ENCODE measurements at places on chromosomes 3 and 15.

DNA sequence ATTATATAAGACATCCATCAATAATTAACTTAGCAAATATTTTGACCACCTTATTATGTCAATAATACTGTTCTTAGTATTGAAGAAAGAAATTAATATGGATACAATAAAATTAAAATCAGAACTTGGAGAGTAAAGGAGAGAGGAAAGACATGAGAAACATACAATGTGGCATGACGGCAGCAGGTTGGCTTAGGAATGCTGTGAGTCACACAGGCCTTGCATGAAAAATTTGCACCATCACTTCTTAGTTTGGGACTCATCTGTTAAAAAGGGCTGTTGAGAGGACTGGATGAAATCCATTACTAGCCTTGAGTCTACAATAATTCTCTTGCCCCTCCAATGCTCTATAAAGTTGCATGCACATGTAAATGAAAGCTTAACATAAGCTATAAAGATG, 880.8 kb downstream of the ROBO1 start:
- no peaks in the 10 kb centered on the region for H3K27me3 ChIP-seq
- no peak for DNase-seq
- H3K27ac ChIP-seq, result no peak overlapping the region
- H3K4me3 ChIP-seq, result no peak overlapping the region
- H3K36me3 ChIP-seq, result no peaks in the 10 kb centered on the region
- no peaks in the 10 kb centered on the region for H3K4me1 ChIP-seq

- H3K27ac ChIP-seq, result no peak overlapping the region
- H3K36me3 ChIP-seq, result no peaks in the 10 kb centered on the region
- H3K4me1 ChIP-seq, result peaks cover 15% of the 10 kb centered on the region
Observed at GRCh38 chr3:58352626-58353025, 19.9 kb downstream of the PXK start.

- H3K27ac ChIP-seq, result no peak overlapping the region
- no peak overlapping the region for H3K4me3 ChIP-seq
- H3K4me1 ChIP-seq, result no peaks in the 10 kb centered on the region
- no peaks in the 10 kb centered on the region for H3K27me3 ChIP-seq
Observed at GRCh38 chr15:46636206-46636605, 1001.4 kb downstream of the SQOR start.

- H3K4me3 ChIP-seq, result no peak overlapping the region
- no peaks in the 10 kb centered on the region for H3K36me3 ChIP-seq
- H3K27me3 ChIP-seq, result no peaks in the 10 kb centered on the region
Observed at GRCh38 chr15:25565470-25566264, 126.8 kb upstream of the UBE3A start.

DNA sequence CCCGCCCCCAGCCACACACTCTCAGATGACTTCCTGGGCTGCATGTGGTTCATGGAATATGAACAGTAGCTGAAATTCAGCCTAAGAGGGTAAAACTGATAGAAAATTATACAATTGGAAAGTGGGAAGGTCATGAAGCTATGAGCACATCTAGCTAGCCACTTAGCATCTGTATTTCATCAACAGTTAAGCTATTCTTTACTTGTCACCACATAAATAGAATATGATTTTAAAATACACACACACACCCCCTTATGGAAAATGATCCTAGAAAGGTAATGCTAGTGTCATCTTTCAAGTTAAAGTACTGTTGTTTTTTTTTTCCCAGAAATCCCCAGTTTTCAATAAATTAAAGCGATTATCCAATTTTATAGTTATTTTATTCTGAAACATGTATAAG, 3.6 kb downstream of the MAP4 start:
- H3K36me3 ChIP-seq, result no peaks in the 10 kb centered on the region
- H3K4me1 ChIP-seq, result peaks cover 40% of the 10 kb centered on the region
- no peak overlapping the region for H3K4me3 ChIP-seq
- no peaks in the 10 kb centered on the region for H3K27me3 ChIP-seq
- H3K27ac ChIP-seq, result no peak overlapping the region
- no peak for DNase-seq

DNA sequence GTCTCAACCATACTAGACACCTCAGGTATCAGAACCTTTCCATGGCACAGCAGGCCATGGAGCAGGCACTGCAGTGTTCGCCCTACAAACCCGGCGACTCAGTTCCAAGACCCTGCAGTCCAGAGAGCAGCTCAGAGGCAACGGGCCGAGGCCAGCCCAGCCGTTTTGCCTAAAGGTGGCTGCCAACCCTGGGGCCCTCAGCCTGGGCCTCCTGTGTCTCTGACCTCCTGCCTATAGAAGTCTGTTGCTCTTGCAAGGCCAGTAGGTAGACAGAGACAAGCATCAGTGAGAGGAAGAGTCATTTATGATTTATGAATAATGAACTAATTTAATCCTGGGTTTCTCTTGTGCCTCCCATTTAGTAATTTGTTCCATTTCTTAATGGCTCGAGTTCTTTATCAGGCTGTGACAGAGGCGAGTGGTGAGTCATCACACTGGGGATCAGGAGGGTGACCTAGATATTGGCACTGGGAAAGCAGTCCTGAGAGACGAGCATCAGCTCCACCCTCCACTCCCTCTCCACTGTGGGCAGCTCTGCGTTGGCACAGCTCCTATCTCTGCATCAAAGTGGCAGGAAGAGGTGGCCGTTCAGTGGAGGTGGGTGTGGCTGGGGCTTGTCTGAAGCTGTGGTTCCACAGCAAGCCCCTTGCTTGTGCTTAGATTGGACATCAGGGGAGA, 79.8 kb downstream of the ABHD5 start:
- H3K4me3 ChIP-seq, result no peak overlapping the region
- H3K27me3 ChIP-seq, result no peaks in the 10 kb centered on the region
- peak; percentile 20 for DNase-seq
- H3K4me1 ChIP-seq, result peaks cover 40% of the 10 kb centered on the region
- no peaks in the 10 kb centered on the region for H3K36me3 ChIP-seq

- H3K36me3 ChIP-seq, result no peaks in the 10 kb centered on the region
- no peak overlapping the region for H3K4me3 ChIP-seq
- no peak for DNase-seq
- H3K27ac ChIP-seq, result no peak overlapping the region
- H3K4me1 ChIP-seq, result no peaks in the 10 kb centered on the region
Observed at GRCh38 chr3:170641510-170642236, 55.8 kb upstream of the SLC7A14 start.

DNA sequence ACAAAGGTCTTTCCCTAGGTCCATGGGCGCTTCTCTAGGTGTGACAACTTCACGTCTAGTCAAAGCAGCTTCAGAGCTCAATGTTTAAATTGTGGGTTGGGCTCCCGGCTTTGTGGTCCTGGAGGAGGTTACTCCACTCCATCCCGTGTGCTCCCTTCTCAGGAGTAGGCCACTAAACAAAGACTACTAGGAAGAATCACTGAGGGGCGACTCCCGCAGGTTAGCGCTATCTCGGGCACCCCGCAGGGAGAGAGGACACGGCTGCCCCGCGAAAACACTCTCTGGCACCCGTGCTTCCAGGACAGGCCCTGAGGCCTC, 500 bp downstream of the PARP6 start:
- peaks cover 34% of the 10 kb centered on the region for H3K4me1 ChIP-seq
- peak overlapping the region; percentile 87 for H3K27ac ChIP-seq
- peak overlapping the region; percentile 26 for H3K4me3 ChIP-seq
- H3K36me3 ChIP-seq, result peaks cover 12% of the 10 kb centered on the region

- H3K36me3 ChIP-seq, result no peaks in the 10 kb centered on the region
- H3K4me1 ChIP-seq, result no peaks in the 10 kb centered on the region
- H3K27me3 ChIP-seq, result no peaks in the 10 kb centered on the region
- no peak overlapping the region for H3K27ac ChIP-seq
- H3K4me3 ChIP-seq, result no peak overlapping the region
Observed at GRCh38 chr15:69590932-69591524, 138.4 kb downstream of the RPLP1 start.

- no peak overlapping the region for H3K4me3 ChIP-seq
- H3K4me1 ChIP-seq, result no peaks in the 10 kb centered on the region
- no peak for DNase-seq
- H3K36me3 ChIP-seq, result no peaks in the 10 kb centered on the region
- H3K27me3 ChIP-seq, result no peaks in the 10 kb centered on the region
Observed at GRCh38 chr3:101124125-101124524, 130.9 kb upstream of the ABI3BP start.

- H3K4me1 ChIP-seq, result peaks cover 16% of the 10 kb centered on the region
- H3K27ac ChIP-seq, result no peak overlapping the region
- no peak overlapping the region for H3K4me3 ChIP-seq
- no peak for DNase-seq
- peaks cover 4% of the 10 kb centered on the region for H3K27me3 ChIP-seq
Observed at GRCh38 chr15:28105224-28105791, 6.2 kb upstream of the OCA2 start.

DNA sequence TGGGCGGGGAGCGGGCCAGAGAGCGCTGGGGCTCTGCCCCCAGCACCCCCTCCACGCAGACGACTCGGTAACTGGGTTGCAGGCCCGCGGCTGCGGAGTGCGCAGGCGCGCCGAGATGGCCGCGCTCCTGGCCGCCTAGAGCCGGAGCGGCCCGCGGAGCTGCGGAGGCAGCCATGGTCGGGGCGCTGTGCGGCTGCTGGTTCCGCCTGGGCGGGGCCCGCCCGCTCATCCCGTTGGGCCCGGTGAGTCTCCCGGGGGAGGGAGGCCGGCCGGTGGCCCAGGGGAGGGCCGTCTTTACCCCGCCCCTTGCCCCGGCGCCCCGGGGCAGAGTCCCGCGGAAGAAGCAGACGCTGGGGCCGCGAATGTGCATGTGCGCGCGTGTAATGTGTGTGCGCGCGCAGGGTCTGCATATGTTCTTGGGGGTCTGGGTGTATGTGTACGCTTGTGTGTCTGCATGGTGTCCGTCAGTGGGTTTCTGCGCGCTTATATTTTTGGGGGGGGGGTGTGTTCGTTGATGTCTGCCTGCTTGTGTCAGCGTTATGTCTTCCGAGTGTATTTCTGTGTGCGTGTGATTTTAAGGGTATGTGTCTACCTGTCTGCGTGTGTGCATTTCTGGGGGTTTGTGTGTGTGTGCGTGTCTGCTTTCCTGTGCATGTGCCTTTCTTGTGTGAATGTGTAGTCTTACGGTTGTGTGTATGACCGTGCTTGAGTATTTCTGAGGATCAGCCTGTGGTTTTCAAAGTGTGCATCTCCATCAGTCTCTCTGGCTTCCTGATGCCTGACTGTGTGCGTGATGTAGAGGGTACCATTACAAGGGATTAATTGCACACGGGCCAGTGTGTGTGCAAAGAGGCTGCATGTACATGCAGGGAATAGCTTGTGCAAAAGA, at the start of gene ABHD14A:
ABHD14A (plus strand) TSS at position 102 of the 889 bp plus-strand sequence; CDS start at position 174, 72 bp downstream.
- peaks cover 32% of the 10 kb centered on the region for H3K4me1 ChIP-seq
- H3K27ac ChIP-seq, result peak within 1 kb of the TSS; percentile 78
- H3K36me3 ChIP-seq, result no peaks in the 10 kb centered on the region
- no peaks in the 10 kb centered on the region for H3K27me3 ChIP-seq
- peak; percentile 80 for DNase-seq

DNA sequence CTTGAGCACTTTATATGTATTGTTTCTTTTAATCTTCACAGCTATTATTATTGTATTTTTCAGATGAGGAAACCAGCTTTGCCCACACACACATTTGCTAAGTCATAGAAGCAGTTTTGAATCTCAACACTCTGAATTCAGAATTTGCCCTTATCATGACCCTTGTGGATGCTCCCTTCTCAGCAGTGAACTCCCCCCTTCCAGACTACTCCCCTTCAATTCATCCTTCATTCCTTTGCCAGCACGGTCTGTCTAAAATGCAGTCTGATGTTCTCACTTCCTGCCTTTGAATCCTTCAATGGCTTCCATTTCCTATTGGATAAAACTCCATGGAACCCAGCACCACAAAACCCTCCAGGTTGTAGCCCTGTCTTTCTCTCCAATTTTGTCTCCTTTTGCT, 52.5 kb upstream of the TSC22D2 start:
- no peak overlapping the region for H3K4me3 ChIP-seq
- H3K4me1 ChIP-seq, result no peaks in the 10 kb centered on the region
- H3K27me3 ChIP-seq, result no peaks in the 10 kb centered on the region
- no peaks in the 10 kb centered on the region for H3K36me3 ChIP-seq

GRCh38 chr15:88918738-88919137, 5.6 kb upstream of the MFGE8 start:
- no peak overlapping the region for H3K27ac ChIP-seq
- H3K27me3 ChIP-seq, result no peaks in the 10 kb centered on the region
- no peaks in the 10 kb centered on the region for H3K36me3 ChIP-seq
- DNase-seq, result no peak
- no peak overlapping the region for H3K4me3 ChIP-seq

GRCh38 chr3:73569246-73569760, 55.4 kb downstream of the PDZRN3 start:
- H3K36me3 ChIP-seq, result no peaks in the 10 kb centered on the region
- no peak overlapping the region for H3K4me3 ChIP-seq
- no peak overlapping the region for H3K27ac ChIP-seq
- no peak for DNase-seq
- no peaks in the 10 kb centered on the region for H3K27me3 ChIP-seq
- H3K4me1 ChIP-seq, result no peaks in the 10 kb centered on the region

- H3K4me3 ChIP-seq, result peak overlapping the region; percentile 64
- no peaks in the 10 kb centered on the region for H3K36me3 ChIP-seq
- H3K27me3 ChIP-seq, result no peaks in the 10 kb centered on the region
- H3K27ac ChIP-seq, result peak overlapping the region; percentile 91
Observed at GRCh38 chr3:33438284-33438668, 1.9 kb downstream of the UBP1 start.

DNA sequence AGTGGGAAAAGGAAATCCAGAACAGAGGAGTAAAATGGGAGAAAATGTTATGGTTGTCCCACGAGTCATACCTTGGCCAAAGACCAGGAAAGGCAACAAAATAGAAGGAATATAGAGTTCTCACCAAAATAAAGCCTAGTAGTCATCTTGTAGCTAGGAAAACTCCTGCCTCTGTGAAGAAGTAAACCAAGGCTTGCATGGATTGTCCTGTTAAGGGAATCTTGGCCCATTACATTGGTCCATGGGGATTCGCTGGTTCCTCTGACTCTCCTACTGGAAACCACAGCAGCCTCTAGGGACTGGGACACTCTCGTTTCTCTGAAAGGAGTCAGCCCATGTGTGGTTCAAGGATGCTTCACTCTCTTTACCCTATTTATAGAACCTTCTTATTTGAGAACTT, 62.9 kb upstream of the FNDC3B start:
- no peaks in the 10 kb centered on the region for H3K4me1 ChIP-seq
- DNase-seq, result no peak
- no peaks in the 10 kb centered on the region for H3K27me3 ChIP-seq
- no peak overlapping the region for H3K4me3 ChIP-seq
- H3K36me3 ChIP-seq, result no peaks in the 10 kb centered on the region

DNA sequence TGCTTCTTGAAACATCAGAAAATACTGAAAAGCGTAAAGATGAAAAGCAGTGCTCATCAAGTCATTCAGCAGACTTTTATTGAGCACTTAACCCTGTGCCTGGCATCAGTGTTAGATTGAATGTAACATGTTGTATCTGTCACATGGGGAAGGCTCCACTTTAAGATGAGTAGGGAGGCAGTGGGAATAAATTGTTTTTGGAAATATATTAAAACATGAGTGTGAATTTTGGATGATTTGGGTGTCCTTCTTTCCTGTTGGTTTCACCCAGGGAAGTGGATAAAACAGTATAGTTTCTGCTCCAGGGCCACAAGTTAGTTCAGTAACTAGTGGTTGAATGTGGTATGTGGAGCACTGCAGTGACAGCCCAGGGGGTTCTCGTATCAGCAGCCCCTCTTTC, 301.4 kb upstream of the TPM1 start:
- H3K4me1 ChIP-seq, result peaks cover 4% of the 10 kb centered on the region
- no peaks in the 10 kb centered on the region for H3K27me3 ChIP-seq
- H3K36me3 ChIP-seq, result no peaks in the 10 kb centered on the region
- no peak for DNase-seq
- no peak overlapping the region for H3K27ac ChIP-seq
